ENCODE measurements at places on chromosomes 3 and 15.

- no peak for DNase-seq
Measured at GRCh38 chr3:100131241-100131640, 16.9 kb upstream of the FILIP1L start.

GRCh38 chr3:180180795-180181194 is 144.1 kb upstream of the PEX5L start:
- no peak for DNase-seq

GRCh38 chr3:176562331-176562730 is 635.0 kb downstream of the TBL1XR1 start:
- no peak for DNase-seq

GRCh38 chr3:194492001-194492400 is 5.2 kb upstream of the ATP13A3 start:
- peak; percentile 20 for DNase-seq

DNA sequence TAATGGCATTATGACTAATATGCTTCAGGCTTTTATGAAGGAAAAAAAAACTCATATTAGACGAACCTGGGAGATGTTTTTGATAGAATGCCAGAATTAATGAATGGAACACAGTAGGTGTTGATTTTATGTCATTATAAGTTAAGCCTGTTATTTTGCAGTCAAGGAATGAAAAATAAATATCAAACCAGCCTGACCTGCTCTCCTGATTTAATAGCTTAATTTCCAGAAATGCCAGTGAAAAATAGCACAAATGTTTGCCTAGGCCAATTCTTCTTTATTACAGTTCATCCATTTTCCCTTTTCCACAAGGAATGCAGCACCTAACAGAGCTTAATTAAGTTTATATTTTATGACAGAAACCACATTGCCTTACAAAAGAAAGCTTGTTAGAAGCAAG is 292.0 kb downstream of the TBL1XR1 start:
- DNase-seq, result no peak

GRCh38 chr3:182092662-182093262 is 381.0 kb downstream of the SOX2 start:
- peak; percentile 64 for DNase-seq

DNA sequence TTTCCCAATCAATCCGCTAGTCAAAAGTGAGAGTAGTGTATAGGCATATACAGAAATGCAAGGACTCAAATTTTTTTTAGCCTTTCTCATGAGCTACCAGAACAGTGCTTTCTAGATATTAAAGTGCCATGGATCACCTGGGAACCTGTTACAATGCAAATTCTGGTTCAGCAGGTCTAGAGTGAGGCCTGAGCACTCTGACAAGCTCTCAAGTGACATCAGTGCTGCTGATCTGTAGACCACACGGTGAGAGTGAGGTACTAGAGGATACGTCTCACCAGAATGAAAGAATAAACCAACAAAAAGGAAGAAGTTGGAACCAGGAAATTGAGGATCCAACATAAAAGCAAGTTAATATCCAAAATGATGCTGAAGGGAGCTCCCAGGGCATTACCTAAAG is 16.0 kb upstream of the PLA2G4D start:
- DNase-seq, result no peak

GRCh38 chr3:157916672-157917071 is 189.5 kb downstream of the SHOX2 start:
- no peak for DNase-seq

DNA sequence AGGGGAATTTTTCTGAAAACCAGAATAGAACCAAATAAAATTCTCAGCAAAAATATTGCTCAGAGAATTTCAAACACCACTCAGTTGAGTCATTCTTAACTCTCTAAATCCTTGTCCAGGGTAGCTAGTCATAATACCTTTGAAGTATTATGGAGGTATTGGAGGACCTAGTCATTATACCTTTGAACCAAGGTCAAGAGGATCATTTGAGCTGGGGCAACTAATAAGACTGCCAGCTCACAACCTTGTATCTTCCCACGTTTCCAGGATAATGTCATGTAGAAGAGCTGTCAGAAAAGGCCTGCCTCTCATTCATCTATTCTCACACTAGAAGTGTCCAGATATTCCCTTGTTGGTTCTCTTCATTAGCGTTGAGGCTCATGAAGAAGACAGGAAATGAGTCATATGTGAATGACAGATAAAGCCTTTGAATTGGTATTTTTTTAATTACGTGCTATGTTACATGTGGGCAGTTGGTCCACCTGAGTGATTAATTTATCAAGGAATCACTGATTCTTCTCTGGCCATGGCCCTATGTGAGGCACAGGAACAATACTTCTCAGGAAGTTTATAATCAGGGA is 48.3 kb downstream of the TOPAZ1 start:
- no peak for DNase-seq

DNA sequence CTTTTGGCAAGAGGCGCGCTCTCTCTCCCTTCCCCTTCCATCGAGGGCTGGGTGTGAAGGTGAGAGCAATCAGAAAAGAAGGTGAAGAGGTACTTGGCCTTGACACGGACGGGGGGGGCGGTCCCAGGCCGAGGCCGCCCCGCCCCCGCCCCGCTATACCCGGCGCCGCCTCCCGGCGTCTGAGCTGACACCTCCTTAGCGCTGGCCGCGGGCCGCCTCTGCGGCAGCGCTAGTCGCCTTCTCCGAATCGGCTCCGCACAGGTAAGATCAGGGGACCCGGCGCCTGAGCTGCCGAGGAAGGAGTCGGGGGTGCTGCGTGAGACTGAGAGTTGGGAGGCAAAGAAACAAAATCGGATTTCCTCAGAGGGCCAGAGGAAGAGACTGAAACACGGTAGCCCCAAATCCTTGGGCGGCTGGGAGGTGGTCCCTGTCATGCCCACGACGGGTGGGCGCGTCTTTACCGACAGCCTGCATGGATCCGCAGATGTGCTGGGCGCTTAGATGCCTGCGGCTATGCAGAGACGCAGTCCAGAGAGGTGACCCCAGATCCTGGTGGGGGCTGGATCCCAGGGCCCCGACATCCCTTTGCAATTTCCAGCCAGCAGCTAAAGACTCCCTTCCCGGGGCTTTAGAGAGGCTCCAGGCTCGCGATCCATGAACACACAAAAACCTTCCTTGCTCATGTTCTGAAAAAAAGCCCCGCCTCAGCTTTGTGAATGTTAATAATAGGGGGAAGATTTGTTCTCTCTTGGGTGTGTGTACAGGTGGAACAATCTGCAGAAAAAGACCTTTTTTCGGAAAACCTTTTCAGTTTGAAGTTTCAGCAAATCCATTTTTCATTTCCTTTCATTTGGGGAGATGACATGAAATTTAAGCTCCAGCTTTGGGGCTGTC is at the start of gene ENTPD3:
Gene ENTPD3 (plus strand): TSS at position 184 of the 894 bp plus-strand sequence. CDS start 874 bp downstream, outside the sequence.
- DNase-seq, result no peak

- no peak for DNase-seq
Measured at GRCh38 chr15:78695046-78695671, 54.1 kb upstream of the CHRNB4 start.

- DNase-seq, result no peak
Measured at GRCh38 chr3:59996056-59996455, 946.2 kb upstream of the CFAP20DC start.

GRCh38 chr3:53193466-53194209 is 32.6 kb downstream of the PRKCD start:
- DNase-seq, result no peak

DNA sequence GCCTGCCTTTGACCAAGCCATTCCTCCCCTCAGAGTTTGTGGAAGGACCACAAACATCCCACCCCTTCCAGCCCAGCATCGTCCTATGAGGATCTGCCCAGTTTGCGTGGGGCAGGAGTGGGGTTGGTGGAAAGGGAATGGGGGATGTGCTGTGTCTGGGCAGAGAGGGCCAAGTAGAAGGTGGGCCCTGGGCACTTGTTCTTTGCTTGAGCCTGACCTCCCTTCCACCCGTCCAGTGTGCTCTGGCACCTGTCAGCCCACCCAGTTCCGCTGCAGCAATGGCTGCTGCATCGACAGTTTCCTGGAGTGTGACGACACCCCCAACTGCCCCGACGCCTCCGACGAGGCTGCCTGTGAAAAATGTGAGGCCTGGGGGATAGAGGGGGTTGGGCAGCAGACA is 10.3 kb downstream of the SPINT1 start:
- no peak for DNase-seq

GRCh38 chr15:100311154-100311625 is 30.6 kb downstream of the ADAMTS17 start:
- DNase-seq, result no peak

DNA sequence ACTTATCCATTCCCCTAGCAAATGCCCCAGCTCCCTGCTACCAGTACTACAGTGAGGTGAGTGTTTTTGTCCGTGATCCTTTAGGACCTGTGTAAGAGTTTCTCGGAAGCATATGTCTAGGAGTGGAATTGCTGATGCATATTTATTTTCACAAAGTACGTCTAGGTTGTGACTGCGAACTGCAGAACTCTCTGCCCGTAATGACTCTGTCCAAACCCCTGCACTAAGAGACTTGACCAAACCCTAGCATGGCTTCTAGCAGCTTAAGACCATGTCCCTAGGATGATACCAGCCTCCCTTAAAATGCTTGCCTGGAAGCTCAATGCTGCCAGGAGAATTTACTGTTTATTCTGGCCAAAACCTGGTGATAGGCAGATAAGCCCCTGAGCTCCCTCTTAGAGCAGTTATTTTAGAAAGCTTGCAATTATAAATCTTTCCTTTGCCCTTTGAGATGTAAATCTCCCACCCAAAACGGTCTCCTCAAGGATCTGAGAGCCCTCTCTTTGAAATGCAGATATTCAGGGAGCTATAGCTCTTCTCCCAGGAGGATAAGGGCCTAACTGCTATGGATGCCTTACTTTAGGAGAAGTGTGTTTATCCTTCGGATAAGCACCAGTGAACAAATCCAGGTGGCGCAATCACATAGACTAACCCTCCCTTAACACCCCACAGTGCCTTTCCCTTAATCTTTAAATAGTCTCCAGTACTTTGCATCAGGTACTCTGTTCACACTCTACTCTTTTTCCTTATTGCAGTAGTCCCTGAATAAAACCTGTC is 14.7 kb upstream of the CA12 start:
- no peak for DNase-seq

DNA sequence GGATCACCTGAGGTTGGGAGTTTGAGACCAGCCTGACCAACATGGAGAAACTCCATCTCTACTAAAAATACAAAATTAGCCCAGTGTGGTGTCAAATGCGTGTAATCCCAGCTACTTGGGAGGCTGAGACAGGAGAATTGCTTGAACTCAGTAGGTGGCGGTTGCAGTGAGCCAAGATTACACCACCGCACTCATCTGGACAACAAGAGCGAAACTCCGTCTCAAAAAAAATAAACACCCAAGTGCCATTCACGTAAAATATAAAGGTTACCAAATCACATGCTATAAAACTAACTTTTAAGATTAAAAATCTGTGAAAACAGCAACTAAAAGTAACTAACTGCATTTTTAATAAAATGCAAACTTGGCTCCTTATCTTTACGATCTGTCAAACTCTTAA is 8.9 kb downstream of the TRIM59 start:
- DNase-seq, result no peak

DNA sequence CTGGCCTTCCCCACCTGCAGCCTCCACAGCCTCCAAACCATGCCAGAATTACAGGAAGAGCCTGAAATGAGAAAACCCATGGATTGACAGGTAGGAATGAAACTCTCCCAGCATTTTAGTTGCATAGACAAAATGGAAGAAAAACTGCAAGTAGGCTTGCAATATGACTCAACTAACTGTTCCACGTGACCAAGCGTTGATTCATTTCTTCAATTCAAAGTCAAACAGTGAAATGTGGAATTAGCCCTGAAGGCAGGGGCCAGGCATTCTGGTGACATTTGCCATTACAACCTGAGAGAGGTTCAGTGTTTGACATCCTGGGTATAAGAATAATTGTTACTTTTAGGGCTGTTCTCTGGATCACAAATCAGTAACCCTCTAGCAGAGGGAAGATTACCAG is 676.5 kb upstream of the CFAP20DC start:
- no peak for DNase-seq

- DNase-seq, result no peak
Measured at GRCh38 chr3:128983293-128984069, 10.4 kb downstream of the CFAP92 start.

DNA sequence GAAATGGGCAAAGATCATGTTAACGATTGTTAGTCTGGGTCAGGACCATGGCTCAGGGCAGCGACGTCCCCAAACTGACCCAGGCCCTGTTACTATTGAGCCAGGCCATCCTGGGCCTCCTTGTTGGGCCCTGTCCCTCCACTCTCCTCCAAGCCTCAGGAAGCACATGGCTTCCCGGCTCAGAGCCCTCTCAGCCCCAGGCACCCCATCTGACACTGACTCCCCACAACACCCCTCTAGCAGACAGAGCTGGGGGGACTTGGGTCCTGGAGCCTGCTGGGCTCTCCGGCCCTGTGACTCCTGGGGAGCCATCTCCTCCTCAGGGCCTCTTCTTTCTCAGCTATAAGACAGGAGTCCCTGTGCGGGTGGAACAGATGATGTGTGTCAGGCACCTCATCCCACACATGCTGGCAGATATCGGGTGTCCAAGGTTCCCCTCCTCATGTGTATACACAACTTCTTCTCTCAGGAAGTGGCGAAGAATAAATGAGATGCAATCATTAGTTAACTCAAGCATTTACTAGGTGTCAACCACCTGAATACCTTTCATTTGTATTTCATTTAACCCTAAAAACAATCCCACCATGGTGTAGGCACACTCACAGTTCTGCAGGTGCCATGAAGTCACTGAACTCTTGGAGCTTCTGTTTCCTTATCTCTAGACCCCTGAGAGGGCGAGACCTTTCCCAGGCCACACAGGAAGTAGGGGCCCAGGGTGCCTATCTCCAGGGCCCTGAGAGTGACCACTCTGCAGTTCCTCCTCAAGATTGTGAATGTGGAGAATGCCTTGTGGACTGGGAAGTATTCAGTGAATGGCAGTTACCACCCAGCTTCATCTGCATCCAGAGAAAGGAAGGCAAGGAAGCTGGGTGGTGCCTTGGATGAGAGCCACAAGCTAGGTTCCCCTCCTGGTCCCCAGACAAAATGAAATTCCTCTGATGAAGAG is 282.5 kb upstream of the TLE3 start:
- no peak for DNase-seq

GRCh38 chr3:56361731-56362130 is 106.5 kb downstream of the ERC2 start:
- DNase-seq, result no peak

- no peak for DNase-seq
Measured at GRCh38 chr3:85474241-85474640, 515.5 kb downstream of the CADM2 start.

DNA sequence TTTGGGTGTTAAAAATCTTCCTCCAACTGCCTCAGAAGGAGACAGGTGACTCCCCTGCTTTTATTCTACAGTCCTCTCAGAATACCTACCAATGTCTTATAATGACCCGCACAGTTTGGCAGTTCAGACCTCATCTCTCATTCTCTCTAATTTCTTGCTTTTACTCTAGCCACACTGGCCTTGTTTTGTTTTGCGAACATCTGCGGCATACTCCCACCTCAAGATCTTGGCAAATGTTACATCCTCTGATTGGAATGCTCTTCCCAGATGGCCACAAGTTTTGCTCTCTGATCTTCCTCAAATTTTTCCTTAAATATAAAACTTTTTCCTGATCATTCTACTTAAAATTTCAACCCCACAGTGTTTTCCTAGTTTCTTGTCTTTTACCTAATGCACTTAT is 94.1 kb downstream of the PLSCR2 start:
- no peak for DNase-seq

- peak; percentile 64 for DNase-seq
Measured at GRCh38 chr3:129626744-129627349, 20.4 kb upstream of the PLXND1 start.

- DNase-seq, result no peak
Measured at GRCh38 chr3:170419557-170420087, 954 bp downstream of the CLDN11 start.

- no peak for DNase-seq
Measured at GRCh38 chr15:70493787-70494516, 269.4 kb downstream of the UACA start.

- no peak for DNase-seq
Measured at GRCh38 chr3:195221876-195222617, 48.9 kb downstream of the XXYLT1 start.

GRCh38 chr3:43892061-43892460 is 201.3 kb downstream of the ABHD5 start:
- no peak for DNase-seq
